Stimulated activated CD4-positive, alpha-beta T cell treated with anti-CD3 and anti-CD28 coated beads, Interleukin-2, amount 100 ng/mL, for 24 hours (primary cell): ENCODE measurements at places on chromosomes 1 and 21.

DNA sequence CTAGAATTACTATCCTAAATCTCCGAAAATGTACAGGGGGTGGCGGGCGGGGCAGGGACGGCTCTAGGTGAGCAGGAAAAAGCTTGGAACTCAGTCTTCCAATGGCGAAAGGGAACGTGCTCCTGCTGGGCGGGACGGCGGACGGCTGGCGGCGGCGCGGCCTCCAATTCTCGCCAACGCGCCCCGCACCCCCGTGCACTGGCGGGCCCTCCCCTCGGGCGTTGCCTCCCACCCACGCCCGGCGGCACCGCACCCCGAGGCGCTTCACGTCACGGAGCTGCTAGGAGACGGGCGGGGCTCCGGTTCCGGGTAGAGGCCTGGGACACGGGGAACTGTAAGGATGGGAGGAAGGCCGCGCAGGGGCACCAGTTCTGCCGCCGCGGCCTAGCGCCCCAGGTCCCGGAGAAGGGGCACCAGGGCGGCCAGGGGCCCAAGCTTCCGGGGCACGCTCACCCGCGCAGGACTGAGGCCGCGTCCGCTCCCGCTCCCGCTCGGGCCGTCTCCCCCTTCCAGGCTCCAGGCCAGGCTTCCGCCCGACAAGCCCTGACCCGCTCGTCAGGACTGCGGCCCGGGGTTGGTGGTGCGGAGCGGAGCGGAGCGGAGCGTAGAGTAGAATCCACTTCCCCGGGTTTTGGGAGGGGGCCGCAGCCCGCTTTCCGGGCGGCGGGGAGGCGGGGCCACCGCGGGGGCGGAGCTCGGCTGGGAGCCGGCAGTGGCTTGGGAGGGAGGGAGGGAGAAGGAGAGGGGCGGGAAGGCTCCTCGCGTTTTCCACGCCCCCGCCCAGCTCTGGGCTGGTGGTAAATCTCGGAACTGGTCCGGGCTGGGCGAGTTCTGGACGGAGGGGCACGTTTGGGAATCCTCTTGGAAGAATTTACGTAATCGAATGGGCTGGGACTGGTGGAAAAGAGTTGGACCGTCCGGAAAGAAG, at the start of gene DDX59:
TSS of gene DDX59 (minus strand) at position 594 of the 928 bp plus-strand sequence. CDS start 3,167 bp downstream, outside the sequence.
- peak; percentile 95 for DNase-seq

GRCh38 chr1:67753776-67754525, 69.0 kb downstream of the GADD45A start:
- DNase-seq, result peak; percentile 17

- DNase-seq, result peak; percentile 77
Observed at GRCh38 chr1:10694633-10695627, 101.5 kb downstream of the CASZ1 start.

DNA sequence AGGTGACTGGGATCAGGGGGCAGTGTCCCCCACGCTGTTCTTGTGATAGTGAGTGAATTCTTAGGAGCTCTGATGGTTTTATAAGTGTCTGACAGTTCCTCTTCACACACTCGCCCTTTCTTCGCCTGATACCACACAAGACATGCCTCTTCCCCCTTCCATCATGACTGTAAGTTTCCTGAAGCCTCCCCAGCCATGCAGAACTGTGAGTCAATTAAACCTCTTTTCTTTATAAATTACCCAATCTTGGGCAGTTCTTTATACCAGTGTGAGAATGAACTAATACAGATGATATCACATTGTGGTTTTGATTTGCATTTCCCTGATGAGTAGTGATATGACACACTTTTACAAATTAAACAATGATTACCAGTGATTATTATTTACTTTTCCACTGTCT, 229.9 kb downstream of the AKT3 start:
- no peak for DNase-seq

DNA sequence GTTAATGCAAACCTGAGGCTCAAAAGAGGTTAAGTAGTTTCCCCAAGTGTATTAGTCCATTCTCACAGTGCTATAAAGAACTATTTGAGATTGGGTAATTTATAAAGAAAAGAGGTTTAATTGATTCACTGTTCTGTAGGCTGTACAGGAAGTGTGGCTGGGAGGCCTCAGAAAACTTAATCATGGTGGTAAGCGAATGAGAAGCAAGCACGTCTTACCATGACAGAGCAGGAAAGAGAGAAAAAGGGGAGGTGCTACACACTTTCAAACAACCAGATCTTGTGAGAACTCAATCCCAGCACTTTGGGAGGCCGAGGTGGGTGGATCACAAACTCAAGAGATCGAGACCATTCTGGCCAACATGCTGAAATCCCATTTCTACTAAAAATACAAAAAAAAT, 38.5 kb upstream of the RXRG start:
- no peak for DNase-seq

DNA sequence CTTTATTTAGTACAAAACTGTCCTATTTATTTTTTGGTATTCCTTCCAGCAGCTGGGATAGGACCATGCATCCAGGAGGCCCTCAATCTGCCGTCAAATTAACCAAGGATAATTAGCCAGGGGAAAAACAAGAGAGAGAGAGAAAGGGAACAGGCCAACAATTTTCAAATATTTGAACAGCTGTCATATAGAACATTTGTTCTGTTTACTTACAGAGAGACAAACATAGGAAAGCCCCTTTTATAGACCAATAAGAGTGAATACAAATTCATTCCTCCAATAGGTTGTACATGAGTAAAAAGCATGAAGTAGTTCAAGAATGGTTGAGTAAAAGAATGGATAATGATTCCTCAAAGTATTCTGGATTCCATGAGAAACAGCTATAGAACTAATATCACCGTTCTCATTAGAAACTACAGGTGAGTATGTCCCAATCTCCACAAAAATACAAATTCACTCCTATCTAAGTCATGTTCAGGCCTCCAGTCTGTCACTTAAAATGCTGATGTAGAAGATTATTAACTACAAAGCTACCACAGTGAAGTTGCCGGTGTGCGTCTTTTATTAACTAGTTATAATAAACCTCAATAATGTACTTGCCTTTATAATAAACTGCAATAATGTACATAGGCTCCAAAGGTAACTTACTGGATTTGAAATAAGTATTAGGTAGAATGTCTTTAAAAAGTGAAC, 64.8 kb upstream of the GNG4 start:
- no peak for DNase-seq

DNA sequence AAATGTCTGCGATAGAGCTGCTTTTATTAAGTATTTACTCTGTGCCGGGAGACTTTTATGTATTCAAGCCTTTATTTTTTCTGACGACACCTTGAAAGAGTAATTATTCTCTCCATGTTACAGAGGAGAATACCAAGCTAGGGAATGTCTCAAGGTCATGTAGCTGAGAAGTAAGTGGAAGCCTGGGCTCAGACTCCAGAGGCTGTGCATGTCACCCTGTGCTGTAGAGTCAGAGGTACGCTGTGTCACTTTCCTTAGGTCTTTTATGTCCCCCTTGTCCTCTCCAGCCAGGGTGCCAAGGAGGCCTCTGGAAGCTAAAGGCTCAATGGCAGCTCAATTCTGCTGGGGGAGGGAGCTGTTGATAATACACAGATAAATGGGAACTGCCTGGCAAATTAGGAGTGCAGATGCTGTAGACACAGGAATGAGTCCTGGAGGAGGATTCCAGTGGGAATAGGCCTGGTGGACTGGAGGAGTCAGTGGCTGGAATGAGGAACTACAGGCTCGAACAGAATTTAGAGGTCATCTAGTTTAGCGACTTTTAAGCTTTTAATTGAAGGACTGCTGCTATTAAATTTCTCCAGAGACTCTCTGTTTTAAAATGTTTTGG, 9.3 kb upstream of the IL19 start:
- no peak for DNase-seq

- DNase-seq, result no peak
Observed at GRCh38 chr1:15125101-15125745, 28.3 kb upstream of the TMEM51 start.

- DNase-seq, result no peak
Observed at GRCh38 chr1:114104949-114105348, 48.7 kb downstream of the SYT6 start.

GRCh38 chr1:84143796-84144565, at the start of gene PRKACB:
Gene PRKACB, plus strand, starts transcription at chr1:84144271. Its CDS starts 91 bp downstream, at chr1:84144362.
- DNase-seq, result no peak

GRCh38 chr1:117060441-117061317, 553 bp downstream of the TTF2 start:
- DNase-seq, result no peak

- DNase-seq, result no peak
Observed at GRCh38 chr1:2604844-2605508, 18.4 kb downstream of the PRXL2B start.

GRCh38 chr1:30761381-30762151, 4.0 kb upstream of the LAPTM5 start:
- DNase-seq, result no peak

GRCh38 chr1:163933437-163933836, 611.7 kb downstream of the NUF2 start:
- DNase-seq, result no peak

DNA sequence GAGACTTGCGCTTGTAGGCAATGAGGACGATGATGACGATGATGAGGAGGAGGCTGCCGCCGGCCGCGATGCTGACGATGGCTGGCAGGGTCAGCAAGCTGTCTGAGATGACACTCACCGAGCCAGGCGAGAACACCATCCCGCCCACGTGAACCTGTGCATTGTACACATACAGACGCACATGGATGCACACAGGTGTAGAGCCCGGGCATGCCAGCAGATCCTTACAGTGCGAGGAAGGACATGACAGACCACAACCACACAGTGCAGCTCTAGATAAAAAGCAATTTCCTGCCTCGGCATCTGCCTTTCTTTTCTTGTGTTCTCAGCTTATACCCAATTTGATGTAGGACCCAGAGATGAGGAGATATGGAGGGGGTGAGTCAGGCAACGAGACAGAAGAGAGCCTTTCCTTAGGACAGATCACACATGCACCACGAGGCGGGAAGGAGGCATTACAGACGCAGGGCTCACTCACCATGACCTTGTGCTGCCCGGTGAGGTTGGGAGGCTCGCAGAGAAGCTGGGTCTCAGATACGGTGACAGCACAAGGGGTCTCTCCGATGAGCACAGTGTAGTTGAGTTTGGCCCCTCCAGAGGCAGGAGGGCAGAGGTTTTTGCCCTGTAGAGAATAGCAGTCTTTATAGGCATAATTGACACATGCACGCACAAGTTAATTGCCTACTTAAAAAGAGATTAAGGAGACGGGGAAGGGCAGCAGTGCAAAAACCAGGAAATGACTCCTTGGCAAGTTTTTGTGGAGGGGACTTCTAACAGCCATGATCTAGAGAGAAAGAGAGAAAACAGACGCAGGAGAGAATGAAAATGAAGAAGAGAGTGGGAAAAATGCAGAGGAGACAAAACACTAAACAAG, 133.9 kb upstream of the CD34 start:
- no peak for DNase-seq

DNA sequence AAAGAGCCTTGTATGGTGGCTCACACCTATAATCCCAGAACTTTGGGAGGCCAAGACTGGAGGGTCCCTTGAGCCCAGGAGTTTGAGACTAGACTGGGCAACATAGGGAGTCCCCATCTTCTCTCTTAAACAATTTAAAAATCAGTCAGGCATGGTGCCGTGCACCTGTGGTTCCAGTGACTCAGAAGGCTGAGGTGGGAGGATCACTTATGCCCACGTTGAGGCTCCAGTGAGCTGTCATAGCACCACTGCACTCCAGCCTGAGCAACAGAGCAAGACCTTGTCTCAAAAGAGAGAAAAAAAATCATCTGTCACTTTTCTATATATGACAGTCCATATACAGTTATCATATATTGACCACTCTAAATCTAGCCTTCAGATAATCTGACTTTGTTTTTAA, 658.3 kb downstream of the LTN1 start:
- DNase-seq, result no peak

- no peak for DNase-seq
Observed at GRCh38 chr1:200590001-200590400, 30.6 kb downstream of the KIF14 start.

GRCh38 chr1:2150801-2151200, 43.8 kb downstream of the FAAP20 start:
- DNase-seq, result no peak

GRCh38 chr21:42315296-42315891, at the start of gene TFF3:
Gene TFF3, minus strand, starts transcription at chr21:42315409. Its CDS starts 35 bp downstream, at chr21:42315374.
- DNase-seq, result no peak

DNA sequence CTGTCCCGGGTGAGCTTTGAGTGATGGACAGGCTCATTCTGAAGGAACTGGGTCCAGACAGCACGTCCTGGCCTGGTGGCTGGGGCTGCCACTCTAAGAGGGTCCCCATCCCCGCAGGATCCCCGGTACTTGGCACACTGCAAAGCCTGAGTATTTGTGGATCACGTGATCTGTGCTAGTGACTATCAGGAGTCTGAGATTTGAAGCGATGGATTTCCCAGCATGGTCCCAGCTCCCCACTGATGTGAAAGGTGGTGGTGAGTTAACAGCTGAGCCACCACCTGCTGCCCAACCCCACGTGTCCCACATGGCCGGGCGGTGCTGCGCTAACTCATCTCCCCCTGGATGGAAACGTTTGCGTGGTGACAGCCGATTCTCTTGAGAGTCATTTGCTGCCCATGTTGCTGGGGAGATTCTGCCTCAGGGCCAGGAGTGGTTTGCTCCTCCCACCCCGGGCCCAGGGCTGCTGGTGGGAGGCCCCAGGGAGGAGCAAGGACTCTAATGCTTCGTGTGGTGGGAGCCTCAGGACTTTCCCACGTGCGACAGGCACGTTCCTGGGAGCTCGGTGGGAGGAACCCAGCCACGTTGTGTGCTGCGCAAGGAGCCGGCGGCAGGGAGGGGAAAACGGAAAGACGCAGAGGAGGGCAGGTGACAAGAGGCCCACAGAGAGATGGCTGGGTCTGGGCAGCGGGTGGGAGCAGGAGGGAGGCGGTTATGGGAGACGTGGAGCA, 15.1 kb downstream of the FAAP20 start:
- DNase-seq, result no peak

DNA sequence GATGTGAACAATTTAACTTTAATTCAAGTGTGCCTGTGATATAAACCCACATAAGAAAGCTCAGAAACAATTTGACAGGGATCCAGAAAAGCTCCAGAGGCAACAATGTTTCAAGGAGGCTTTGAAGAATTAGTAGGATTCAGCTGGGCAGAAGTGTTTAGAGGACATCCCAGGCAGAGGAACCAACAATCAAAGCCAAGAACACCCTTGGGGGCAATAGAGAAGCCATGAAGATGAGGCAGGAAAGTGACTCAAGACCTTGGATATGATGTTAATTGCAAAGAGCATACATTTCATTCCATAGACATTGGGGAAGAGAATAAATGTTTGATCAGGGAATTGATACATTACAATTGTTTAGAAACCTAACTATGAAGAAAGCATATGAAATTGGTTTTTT, 280.3 kb downstream of the LTN1 start:
- DNase-seq, result no peak
